ENCODE measurements at places on chromosomes 11 and 22.

DNA sequence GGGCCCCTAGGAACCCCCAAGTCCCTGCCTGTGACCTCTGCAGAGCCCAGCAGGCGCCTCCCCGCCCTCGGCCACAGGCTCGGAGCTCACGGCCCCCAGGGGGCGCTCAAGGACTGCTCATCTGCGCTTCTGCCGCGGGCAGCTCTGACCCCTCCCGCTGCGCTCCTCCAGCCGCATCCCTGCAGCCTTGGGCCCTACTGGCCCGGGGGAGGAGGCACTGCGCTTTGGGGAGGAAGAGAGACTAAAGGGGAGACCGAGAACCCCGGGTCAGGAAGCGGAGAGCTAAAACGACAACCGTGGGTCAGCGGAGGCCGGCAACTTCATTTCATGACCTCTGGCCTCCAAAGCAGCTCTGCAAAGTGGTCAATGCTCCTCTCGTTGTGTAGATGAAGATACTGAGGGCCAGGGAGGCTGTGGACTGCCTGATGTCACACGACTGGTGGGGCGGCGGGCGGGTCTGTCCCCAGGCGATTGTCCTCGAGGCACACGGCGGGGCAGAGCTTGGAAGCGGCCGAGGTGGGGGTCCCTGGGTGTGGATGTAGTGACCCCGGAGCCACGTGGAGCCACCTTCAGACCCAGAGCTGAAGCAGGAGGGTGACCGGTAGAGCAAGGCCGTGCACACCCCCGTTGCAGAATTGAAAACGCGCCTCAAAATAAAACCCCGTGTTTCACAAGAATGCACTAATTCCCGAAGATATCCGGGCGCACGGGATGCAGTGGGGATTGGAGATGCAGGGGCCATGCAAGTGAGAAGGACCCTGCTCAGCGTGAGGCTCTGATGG lies 2.7 kb upstream of the KRTAP5-6 start:
- peak; percentile 81 for DNase-seq

DNA sequence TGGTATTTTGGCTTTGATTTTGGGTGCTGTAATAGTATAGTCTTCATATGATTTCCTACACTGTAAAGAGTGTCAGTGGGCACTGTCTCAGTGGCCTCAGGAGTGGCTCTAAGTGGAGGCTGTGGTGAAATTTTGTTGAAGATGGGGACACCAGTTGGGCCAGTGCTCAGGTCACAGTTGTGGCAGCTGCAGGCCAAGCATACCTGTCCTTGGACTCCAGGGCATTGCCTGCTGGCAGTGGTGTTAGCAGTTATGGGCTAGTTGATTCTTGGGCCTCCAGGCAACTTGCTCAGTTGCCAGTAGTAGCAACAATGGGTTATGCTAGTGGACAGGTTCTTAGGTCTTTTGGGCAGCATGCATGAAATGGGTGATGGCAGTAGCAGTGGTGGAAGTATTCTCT lies 39.2 kb upstream of the SLC22A25 start:
- no peak for DNase-seq

GRCh38 chr11:77779935-77780334 lies 40.6 kb downstream of the RSF1 start:
- no peak for DNase-seq

DNA sequence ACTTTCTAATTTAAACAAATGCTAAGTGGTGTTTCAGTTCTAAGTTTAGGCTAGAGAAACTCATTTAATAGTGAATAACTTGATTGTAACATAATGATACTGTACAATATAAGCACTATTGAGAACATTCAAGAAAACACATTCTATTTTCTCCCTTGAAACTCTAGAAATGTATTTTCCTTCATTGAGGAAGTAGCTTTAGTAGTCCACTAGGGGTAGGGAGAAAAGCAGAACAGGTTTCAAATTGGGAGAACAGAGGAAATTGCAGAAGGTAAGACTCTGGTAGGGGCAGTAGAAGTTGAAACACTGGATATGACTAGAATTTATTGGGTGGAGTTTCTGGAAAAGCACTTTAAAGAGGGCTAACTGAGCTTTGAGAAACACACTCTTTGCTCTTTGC lies 31.6 kb upstream of the MPPED2 start:
- peak; percentile 47 for DNase-seq

- no peak for DNase-seq
Observed at GRCh38 chr11:27388001-27388400, 25.0 kb upstream of the CCDC34 start.

GRCh38 chr11:71542382-71542781 lies 4.6 kb downstream of the KRTAP5-8 start:
- no peak for DNase-seq

DNA sequence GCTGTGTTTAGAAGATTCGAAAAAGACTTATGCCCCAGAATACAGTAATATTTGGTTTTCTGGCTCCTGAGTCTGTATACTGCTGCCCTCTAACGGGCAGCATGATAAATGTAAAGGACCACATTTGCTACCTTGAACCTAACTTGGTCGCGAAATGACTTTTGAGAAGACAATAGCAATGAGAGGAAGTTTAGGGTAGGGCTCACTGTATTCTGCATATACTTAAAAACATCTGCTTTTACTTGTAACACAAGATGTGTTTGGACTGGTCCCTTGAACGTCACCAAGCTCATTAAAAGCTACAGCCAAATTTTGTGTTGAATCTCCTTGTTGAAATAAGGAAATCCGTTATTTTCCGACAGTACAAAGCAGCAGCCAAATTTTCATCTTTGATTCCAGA lies 309.1 kb downstream of the SWAP70 start:
- DNase-seq = peak; percentile 72

DNA sequence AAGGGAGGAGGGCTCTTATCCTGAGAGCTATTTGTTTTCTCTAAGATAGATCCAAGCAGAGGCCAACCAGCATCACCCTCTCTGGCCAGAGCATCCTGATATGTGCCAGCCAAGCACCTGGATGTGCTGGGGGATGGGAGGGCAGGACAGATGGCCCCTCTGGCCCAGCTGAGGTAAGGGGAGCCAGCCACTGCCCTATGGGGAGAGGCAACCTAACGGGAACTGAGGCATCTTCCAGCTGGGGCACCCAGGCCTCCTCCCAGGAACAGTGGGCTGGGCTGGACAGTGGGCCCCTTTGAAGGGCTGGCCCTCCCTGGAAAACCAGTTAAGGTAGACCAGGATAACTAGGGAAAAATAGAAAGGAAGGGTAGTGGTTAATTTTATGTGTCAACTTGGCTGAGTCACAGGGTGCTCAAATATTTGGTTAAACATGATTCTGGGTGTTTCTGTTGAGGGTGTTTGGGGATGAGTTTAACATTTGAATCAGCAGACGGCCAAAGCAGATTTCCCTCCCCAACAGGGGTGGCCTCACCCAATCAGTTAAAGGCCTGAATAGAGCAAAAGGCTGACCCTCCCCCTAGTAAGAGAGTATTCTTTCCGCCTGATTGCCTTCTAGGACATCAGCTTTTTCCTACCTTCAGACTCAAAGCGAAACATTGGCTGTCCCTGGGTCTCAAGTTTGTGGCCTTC lies 595.1 kb downstream of the BUD13 start:
- no peak for DNase-seq

DNA sequence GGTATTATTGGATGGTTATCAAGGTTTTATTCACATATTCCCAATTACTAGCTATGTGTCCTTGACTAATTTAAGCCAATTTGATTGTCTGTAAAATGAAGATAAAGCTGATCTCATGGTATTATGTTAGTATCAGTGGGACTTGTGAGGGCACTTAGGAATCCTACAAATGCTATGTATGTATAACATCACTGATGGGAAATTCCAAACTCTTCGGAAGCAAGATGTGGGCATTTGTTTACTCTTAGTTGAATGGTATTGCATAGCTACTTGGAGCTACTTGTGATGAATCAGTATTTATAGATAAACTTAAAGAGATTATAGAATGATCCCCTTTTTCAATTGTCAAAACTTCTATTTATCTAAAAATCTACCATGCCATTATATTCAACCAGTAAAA lies 239.9 kb downstream of the CNTN5 start:
- no peak for DNase-seq

- peak; percentile 62 for DNase-seq
Observed at GRCh38 chr22:44181033-44181911, 547 bp downstream of the PARVG start.

DNA sequence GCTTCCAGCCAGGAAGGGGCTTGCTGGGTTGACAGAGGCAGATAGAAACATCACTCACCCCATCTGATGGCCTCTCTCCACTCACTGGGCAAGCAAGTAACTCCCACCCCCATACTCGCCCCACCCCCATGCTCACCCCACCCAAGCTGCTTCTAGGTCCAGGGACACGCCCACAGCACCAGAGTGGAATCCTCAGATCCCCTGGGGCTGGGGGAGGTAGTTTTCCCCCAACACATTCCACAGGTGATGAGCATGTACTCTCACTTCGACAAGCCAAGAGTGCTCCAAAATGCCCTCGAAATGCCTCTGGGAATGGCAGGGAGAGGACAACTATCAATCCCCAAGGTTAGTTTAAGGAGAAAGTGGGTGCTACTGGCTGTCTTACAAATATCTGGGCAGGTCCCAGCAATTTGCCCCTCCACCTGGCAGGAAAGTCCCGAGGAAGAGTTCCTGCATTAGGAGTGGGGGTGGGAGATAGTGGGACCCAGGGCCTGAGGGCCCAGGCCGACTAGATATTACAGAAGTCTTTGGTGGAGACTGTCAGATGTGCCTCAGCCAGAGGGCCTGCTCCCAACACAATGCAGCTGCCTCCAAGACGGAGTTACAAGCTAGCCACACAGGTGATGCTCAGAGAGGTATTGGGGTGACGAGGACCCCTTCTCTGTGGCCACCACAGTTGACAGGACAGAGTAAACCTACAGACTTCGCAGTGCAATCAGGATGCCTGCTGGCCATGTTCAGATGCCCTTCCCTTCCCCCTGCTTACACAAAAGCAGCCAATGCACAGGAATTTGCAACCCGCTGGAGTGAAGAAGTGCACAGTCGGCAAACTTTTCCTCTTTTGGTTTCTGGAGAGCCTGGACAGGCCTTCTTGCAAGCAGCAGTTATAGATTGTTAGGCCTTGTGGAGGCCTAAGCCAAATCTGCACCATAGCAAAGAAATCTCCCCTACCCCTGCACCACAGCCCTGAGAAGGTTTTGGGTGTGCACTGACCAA lies 2.9 kb upstream of the LMO1 start:
- no peak for DNase-seq

GRCh38 chr11:6606471-6607189 lies 3.1 kb downstream of the ILK start:
- peak; percentile 63 for DNase-seq

DNA sequence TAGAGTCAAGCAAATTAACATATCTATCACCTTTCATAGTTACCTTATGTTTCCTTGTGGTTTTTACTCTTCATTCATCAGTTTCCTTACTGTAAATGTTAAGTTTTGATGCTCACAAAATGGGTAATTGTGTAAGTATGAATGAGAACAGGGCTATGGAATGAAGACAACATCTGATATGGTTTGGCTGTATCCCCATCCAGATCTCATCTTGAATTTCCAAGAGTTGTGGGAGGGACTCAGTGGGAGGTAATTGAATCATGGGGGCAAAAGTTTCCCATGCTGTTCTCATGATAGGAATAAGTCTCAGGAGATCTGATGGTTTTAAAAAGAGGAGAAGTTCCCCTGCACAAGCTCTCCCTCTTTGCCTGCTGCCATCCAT lies 107.6 kb downstream of the CCDC34 start:
- DNase-seq = no peak

- peak; percentile 71 for DNase-seq
Observed at GRCh38 chr22:36486619-36487384, 5.4 kb upstream of the TXN2 start.

DNA sequence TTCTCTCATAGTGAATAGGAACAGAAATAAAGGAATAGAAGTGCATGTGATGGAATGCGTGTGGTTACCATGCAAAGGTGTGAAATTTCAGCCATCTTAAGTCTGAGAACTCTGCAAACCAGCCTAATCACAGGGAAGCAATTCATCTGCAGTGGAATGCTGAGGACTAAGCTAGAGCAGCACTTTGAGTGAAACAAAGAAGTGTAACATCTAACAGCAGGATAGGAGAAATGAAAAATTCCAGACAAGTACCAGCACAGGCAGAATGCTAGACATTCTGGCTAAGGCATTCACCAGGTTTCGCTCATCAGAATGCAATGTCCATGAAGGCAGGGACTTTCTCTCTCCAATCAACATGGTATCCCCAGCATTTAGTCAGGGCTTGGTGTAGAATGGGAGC lies 41.2 kb upstream of the SLC36A4 start:
- no peak for DNase-seq

- no peak for DNase-seq
Observed at GRCh38 chr11:12192794-12193514, 82.6 kb downstream of the MICAL2 start.

- no peak for DNase-seq
Observed at GRCh38 chr11:69698362-69698761, 5.5 kb downstream of the FGF19 start.

- no peak for DNase-seq
Observed at GRCh38 chr22:32591620-32592019, 117.0 kb downstream of the FBXO7 start.

DNA sequence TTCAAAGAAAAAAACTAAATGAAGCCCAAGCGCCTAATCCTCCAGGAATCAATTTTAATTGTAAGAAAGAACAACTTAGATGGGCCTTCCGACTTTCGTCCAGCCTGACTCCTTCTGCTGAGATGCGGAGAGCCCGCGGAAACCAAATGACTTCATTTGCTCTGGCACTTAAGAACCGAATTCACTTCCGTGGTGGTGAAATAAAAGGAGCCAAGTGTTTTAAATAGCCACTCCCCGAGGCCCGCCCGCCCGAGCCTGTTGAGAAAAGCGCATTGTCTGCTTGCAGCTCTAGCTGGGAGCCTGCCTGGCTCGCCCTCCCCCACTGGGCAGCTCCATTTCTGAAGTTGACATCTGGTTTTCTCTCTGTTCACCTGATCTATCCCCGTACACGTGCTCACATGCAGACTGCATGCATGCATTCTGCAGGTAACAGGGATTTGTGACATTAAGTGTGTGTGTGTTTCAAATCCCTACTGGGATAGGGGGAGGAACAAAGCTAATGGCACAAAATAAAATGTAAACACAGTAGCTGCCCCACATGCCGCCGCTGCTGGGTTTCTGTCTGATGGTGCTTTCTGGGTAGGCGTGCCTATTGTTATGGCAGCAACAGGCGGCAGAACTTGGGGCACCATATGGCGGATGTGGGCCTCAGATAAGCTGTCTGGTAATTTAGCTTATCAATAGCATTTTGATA lies 6.2 kb downstream of the TEAD1 start:
- DNase-seq = no peak
